ENCODE measurements at places on chromosomes 2 and 18. TPM values are rescaled to one million over a fixed set of nuclear protein-coding genes. Genes with fewer than 3 reads are reported as not detected.

DNA sequence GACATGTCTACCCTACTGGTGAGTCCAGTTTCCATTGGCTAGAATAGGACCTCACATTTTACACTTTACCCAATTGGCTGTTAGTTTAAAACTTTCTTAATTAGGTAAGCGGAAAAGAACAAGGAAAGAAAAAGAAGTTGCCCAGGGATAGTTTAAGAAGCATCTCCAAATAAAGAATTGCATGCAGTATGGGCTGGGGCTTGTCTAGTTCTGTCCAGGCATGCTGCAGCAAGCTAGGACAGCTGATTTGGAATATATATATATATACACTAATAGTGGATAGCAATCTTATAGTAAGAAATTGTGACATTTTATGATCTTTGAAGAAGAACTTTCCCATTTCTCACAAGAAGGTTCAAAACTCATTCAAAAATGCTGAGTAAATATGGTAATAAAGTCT is 90.0 kb upstream of the ERBB4 start:
- DNase-seq = no peak

DNA sequence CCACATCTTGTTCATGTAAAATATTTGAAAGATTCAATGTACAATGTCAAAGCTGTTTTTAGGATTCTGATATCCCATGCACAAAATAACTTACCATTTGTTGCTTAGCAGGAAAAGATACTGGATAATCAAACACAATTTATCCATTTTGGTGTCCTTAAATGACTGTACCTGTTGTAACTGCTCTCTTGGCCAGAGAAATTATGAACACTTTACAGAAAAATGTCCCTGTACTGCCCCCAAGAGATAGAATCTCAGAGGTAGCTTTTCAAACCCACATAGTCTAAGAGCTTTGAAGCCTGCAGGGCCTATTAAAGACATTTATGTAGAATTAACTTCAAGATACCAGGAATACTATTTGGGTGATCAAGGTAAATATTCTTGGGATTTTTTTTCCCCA is 12.2 kb upstream of the ME2 start:
- DNase-seq = no peak

DNA sequence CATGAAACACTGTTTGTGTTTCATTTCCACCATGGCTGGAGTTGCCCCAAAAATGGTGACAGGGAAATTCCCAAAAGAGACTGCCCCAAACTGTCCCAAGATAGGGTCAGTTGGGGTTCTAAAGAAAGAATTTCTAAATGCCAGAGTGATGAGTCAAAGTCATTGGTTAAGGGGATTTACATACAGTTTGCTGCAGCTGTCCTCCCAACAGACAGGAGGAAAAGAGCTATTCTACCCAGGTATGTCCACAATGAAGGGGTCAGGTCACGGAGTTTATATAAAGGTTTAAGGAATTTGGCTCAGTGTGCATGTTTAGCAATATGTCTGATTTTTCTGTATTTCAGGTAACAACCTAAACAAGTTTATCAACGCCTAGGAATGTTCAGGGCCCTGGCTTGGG is 344.1 kb downstream of the TDRD15 start:
- no peak for DNase-seq

The KRTCAP3 gene
- total RNA-seq = 1.8 TPM

GRCh38 chr2:143728498-143728897 is 599.3 kb downstream of the ARHGAP15 start:
- DNase-seq = no peak

GRCh38 chr2:133602538-133602937 is 34.3 kb upstream of the NCKAP5 start:
- no peak for DNase-seq

The KHK gene
- total RNA-seq = 2.5 TPM
